ENCODE measurements at places on chromosomes 13 and 19. TPM values are rescaled to one million over a fixed set of nuclear protein-coding genes. Genes with fewer than 3 reads are reported as not detected.

DNA sequence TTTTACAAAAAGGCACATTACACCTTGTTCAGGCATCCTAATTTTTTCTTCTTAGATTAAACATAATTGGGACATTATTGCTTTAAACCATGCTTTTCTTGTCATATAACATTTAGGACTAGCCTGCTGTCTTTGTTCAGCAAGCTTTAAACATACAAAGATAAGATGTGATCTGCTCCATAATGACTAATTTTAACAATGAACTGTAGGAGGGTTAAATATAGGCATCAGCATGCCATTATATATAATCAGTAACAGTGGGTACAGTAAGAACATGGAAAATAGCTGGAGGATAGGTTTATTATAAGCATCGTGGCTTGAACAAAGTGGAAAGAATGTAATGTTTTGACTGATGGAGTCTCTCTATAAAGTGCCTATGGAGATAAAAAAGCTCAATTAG lies 661.7 kb downstream of the SLITRK6 start:
- DNase-seq = no peak

GRCh38 chr13:90956031-90956430 lies 391.5 kb upstream of the MIR17HG start:
- no peak for DNase-seq

DNA sequence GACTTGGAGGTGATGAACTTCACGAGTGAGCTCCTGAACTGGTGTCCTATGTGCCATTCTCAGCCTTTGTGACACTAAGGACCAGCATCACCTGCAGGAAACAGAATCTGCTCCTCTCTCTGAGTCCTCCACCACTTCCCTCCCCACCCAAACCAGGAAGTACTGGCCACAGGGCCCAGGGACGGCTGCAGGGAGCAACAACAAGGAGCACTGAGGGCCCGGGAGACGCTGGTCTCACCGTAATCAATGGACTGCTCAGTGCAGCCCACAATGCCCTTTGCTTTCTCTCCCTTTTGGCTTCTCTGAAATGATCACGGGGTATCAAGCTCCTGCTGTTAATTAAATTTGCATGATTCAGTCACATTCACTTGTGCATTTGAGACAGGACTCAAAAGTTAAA lies 18.6 kb downstream of the PEPD start:
- no peak for DNase-seq

GRCh38 chr13:46008631-46009030 lies 43.9 kb downstream of the ZC3H13 start:
- DNase-seq = no peak

- peak; percentile 56 for DNase-seq
These were observed 9.1 kb upstream of the SLC35E1 start for GRCh38 chr19:16581145-16581970.

Gene ZNF773
- 6.0 TPM for total RNA-seq

All from left ventricle myocardium superior (tissue), 1 donor.